PC-9 (cell line): ENCODE measurements at places on chromosomes 7 and 10. TPM values are rescaled to one million over a fixed set of nuclear protein-coding genes. Genes with fewer than 3 reads are reported as not detected.
A peak's percentile ranks its signal among the peaks of the same experiment; 100 is the strongest.

VWC2 gene
- total RNA-seq: not detected in 2 replicates

DNA sequence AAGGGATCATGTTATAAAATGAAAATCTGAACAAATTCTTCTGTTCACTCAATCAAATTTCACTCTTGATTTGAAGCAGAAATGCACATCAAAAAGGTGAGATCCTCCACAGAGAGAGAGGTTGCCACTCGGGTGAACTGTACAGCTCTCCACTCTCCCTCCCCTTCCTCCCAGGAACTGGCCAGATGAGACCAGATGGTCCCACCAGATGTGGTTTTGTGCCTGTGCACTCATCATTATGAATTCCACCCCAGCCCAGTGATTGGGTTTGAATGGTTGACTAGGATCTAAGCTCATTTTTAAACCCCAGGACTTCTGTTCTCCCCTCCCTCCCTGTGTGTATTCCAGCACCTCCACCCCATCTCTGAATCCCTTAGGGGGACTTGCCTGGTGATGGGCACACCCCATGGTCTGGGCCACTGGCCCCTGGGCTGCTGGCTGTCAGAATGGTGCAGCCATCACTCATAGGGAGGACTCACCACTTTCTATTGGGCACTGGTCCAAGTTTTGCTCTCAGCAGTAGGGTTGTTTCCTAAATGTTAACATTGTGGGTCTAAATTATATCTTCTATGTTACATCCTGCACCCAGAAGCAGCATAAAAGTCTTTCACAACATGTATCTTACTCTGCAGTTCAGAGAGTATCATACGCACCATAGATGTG, 393.1 kb downstream of the TNS3 start:
- no peak for DNase-seq

GRCh38 chr10:114716811-114717404, 58.8 kb upstream of the ABLIM1 start:
- DNase-seq: peak; percentile 88

DNA sequence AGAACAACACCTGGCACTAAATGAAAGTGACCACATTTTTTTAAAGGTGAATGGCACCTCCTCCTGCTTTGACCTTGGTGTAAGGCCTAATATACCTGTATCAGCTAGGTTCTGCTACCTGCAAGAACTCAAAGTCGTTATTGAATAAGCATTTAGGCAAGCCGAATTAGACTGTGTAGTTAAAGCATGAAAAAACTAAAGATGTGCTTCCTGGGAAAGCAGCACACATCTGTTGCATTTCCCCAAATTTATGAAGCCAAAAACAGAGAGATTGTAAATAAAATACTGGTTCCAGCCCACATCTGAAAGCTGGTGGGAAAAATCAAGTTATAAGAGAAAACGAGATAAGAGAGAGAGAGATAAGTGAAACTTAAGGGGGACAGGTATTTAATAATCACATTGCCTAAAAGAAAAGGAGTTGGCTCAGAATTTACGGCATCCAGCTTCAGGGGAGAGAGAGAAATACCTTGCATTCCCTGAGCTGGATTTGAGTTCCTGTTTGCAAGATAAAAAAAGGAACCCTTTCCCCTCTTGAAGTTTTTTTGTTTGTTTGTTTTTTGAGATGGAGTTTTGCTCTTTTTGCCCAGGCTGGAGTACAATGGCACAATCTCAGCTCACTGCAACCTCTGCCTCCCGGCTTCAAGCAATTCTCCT, 1.8 kb upstream of the XPNPEP1 start:
- DNase-seq: no peak

SSC4D gene
- total RNA-seq: 3.5 and 3.9 TPM in 2 replicates

GRCh38 chr7:86207740-86208139, 436.0 kb upstream of the GRM3 start:
- no peak for DNase-seq

ZNF518A gene
- 11.4 and 12.6 TPM in 2 replicates for total RNA-seq

- DNase-seq: no peak
These were observed 243.3 kb upstream of the TCERG1L start for GRCh38 chr10:131554821-131555220.

POMZP3 gene
- total RNA-seq: 12.0 and 14.7 TPM in 2 replicates

- no peak for DNase-seq
These were observed 26.6 kb downstream of the SLC29A3 start for GRCh38 chr10:71345694-71346093.

CYP3A7 gene
- total RNA-seq: not detected in 2 replicates

GRCh38 chr7:5774136-5774535, 7.3 kb downstream of the RNF216 start:
- no peak for DNase-seq

- DNase-seq: no peak
These were observed 252.9 kb downstream of the HGF start for GRCh38 chr7:81516898-81517297.

DNA sequence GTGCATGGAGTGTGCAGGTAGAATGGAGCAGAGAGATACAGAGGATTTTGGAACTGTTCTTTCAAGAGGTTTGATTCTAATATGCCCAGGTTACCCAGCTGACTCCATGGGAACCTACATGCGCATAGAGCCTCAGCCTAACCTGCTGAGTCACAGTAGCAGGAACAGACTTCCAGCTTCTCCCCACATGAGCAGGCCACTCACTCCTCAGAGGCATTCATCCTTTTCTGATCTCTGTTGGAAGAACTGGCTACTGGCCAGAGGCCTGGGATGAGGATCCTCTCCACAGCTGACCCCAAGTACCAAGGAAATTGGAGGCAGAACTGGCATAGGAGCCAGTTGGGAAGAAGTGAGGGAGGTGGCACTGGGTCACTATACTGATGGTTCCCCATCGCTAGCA, 17.9 kb upstream of the CCSER2 start:
- no peak for DNase-seq

HOXA9 gene
- total RNA-seq: 1.9 and 2.5 TPM in 2 replicates

DNA sequence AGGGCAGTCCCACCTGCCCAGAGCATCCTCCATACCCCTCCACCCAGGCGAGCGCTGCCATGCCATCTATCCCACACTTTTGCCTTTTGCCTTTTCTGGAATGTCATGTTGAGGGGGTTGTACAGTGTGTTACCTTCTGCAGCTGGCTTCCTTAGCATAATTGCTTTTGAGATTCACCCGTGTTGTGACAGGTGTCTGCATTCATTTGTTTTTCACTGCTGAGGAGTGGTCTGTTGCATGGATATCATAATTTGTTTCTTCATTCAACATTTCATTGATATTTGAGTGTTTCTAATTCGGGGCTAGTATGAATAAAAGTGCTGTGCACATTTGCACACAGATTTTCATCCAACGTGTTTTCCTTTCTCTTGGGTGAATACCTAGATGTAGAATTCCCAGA, 353.9 kb downstream of the PAXIP1 start:
- DNase-seq: no peak

- DNase-seq: no peak
These were observed 238.8 kb downstream of the POLR1F start for GRCh38 chr7:19470031-19470430.

GRCh38 chr7:125154930-125155329, 225.3 kb upstream of the POT1 start:
- DNase-seq: no peak

- no peak for DNase-seq
These were observed 44.5 kb downstream of the CSTF2T start for GRCh38 chr10:51654918-51655317.

DNA sequence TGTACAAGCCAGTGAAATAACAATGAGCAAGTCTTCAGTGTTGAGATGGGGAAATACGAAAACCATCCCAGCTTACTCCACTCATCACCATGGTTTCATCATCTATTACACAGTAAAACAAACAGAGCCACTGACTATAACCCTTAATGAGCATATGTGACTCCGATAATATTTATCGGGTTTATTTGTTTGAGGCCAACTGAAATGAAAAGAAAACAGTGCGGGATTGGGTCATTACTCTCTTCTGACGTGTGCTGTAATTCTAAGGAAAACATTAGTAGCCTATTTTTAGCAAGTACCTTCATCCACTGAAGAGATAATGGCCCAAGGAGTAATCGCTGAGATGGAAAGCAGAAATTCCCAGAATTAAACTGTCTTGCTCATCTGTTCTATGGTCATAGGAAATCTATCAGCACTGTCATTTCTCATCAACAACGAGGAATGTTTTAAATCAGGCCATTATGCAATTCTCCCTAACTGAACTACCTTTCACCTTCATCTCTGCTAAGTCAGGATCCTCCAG, 716.5 kb downstream of the INHBA start:
- peak; percentile 52 for DNase-seq

ACTR3C gene
- 24.1 and 34.5 TPM in 2 replicates for total RNA-seq

DNA sequence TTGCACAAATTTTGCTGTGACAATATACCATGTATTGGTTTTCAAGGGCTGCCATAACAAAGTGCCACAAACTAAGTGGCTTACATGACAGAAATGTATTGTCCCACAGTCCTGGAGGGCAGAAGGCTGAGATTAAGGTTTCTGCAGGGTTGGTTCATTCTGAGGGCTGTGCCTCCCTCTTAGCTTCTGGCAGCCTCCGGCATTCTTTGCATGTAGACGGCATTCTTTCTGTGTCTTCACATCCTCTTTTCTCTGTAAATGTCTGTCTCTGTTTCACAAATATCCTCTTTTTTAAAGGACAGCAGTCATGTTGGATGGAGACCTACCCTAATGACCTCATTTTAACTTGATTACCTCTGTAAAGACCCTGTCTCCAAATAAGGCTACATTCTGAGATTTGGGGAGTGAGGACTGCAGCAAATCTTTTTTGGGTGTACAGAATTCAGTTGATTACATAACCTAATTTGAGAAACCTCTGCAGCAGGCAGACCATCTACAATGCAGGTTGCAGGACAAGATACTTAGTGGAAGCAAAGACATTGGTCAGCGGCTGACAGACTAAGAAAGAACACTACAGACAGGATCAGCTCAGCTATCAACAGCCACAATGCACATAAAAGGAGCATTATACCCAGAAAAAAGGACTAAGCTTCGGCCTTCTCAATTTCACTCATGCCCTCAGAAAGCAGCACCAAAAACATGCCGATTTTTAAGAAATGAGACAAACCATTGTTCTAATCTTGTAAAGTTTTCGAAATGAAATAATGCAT, 84.6 kb upstream of the FAM3C start:
- no peak for DNase-seq
